Immature natural killer cell (primary cell): ENCODE measurements at places on chromosomes 12 and 14. TPM values are rescaled to one million over a fixed set of nuclear protein-coding genes. Genes with fewer than 3 reads are reported as not detected.
A peak's percentile ranks its signal among the peaks of the same experiment; 100 is the strongest.

The TEP1 gene
- 4.2 TPM for polyA plus RNA-seq

The APOF gene
- polyA plus RNA-seq: not detected

GRCh38 chr14:64722842-64723447 lies 18.7 kb downstream of the PLEKHG3 start:
- peaks cover 13% of the 10 kb centered on the region for H3K36me3 ChIP-seq
- peaks cover 16% of the 10 kb centered on the region for H3K27me3 ChIP-seq
- DNase-seq: peak; percentile 84
- peak overlapping the region; percentile 96 for H3K4me3 ChIP-seq

- peaks cover 2% of the 10 kb centered on the region for H3K27me3 ChIP-seq
- no peak for DNase-seq
- H3K4me3 ChIP-seq: no peak overlapping the region
- H3K36me3 ChIP-seq: peaks cover 25% of the 10 kb centered on the region
- H3K27ac ChIP-seq: no peak overlapping the region
These were observed 32.4 kb downstream of the SLC8B1 start for GRCh38 chr12:113302466-113302865.

The OR6C2 gene
- not detected for polyA plus RNA-seq

GRCh38 chr14:22497671-22498093 lies 91.3 kb downstream of the DAD1 start:
- peaks cover 30% of the 10 kb centered on the region for H3K36me3 ChIP-seq
- H3K27ac ChIP-seq: peak overlapping the region; percentile 93
- H3K4me3 ChIP-seq: no peak overlapping the region
- no peak for DNase-seq

DNA sequence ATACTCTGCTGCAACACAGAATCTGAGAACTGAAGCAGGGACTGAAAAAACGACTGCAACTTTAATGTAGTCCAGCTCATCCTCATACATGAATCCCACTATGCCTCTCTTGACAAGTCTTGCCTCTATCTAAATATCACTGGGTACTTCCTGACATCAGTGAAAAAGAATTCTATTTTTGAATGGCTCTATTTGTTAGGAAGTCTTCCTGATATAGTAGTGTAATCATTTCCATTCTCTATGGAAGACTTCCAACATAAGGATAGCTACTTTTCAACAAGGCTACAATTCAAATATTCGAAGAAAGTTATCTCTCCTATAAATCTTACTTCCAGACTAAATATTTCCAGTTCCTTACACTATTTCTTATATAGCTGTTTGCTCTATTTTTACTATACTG lies 167.5 kb downstream of the MDGA2 start:
- H3K27me3 ChIP-seq: no peaks in the 10 kb centered on the region
- no peak for DNase-seq
- no peaks in the 10 kb centered on the region for H3K36me3 ChIP-seq
- no peak overlapping the region for H3K27ac ChIP-seq

The RFX4 gene
- polyA plus RNA-seq: not detected

The KRT8 gene
- polyA plus RNA-seq: not detected

- no peak for DNase-seq
- H3K36me3 ChIP-seq: no peaks in the 10 kb centered on the region
- H3K4me1 ChIP-seq: no peaks in the 10 kb centered on the region
- no peak overlapping the region for H3K27ac ChIP-seq
- H3K4me3 ChIP-seq: no peak overlapping the region
These were observed 65.1 kb downstream of the SINHCAF start for GRCh38 chr12:31260840-31261239.

GRCh38 chr12:63931703-63932102 lies 87.2 kb downstream of the SRGAP1 start:
- DNase-seq: no peak
- no peaks in the 10 kb centered on the region for H3K36me3 ChIP-seq
- H3K27me3 ChIP-seq: peaks cover under 1% of the 10 kb centered on the region
- H3K27ac ChIP-seq: no peak overlapping the region

The IQSEC3 gene
- polyA plus RNA-seq: not detected

The GPRC5D gene
- not detected for polyA plus RNA-seq

DNA sequence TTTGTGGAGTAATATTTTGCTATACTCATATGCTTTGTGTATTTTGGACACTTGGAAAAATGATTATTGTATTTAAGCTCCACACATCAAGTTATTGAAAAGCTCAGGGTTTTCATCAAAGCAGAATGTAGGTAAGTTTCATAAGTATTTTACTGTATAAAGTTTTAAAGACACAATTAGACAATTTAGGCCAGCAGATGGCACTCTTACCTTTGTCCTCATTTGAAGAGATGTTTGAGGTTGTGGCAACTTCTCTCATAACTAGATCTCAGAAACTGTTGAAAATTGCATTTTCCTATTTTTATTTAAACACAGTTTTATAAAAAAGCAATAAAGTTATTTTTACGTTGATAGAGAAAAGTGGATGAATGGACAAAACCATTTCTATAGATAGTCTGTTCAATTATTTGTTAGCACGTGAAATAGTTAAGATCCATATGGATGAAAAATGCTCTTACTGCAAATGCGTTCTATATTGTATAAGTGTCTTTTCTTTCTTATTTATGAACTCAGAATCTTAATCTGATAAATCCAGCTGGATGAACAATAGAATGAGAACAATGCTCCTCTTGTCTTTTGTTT lies 300.0 kb downstream of the AEBP2 start:
- H3K36me3 ChIP-seq: no peaks in the 10 kb centered on the region
- no peak overlapping the region for H3K27ac ChIP-seq
- DNase-seq: peak; percentile 13
- peaks cover 3% of the 10 kb centered on the region for H3K27me3 ChIP-seq
- H3K4me3 ChIP-seq: no peak overlapping the region
- no peaks in the 10 kb centered on the region for H3K4me1 ChIP-seq

DNA sequence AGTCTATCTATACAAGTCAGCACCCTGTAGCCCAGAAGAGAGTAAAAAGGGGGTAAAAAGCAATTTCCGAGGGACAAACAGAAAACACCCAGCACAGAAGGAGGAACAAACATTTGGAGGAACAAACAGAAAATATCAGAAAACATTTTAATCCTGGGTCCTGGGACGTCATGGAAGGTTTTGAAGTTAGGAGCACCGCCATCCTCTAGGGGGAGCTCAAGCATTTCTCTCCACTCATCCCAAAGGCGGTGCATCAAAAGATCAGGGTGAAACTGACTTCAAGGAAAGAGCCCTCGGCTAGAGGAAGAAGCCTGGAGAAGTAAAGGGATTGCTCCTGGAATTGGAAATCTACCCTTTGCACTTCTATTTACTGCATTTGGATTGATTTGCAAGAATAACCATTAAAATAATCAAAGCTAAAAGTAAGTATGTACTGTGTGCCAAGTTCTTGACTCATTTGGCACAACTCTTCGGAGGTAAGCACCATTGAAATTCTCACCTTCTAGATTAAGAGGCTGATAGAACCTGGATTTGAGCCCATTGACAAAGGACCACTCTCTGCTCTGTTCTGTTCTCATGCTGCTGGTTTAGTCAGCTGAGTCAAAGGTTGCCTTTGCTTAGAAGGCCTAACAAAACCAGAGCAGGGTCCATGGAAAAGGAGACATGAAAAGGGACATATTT lies 17.2 kb upstream of the POC1B start:
- H3K36me3 ChIP-seq: no peaks in the 10 kb centered on the region
- DNase-seq: peak; percentile 59
- H3K4me1 ChIP-seq: peaks cover 17% of the 10 kb centered on the region
- no peak overlapping the region for H3K27ac ChIP-seq

- H3K27me3 ChIP-seq: peaks cover 3% of the 10 kb centered on the region
- no peak overlapping the region for H3K4me3 ChIP-seq
- H3K27ac ChIP-seq: no peak overlapping the region
- H3K36me3 ChIP-seq: no peaks in the 10 kb centered on the region
These were observed 194.9 kb downstream of the PAH start for GRCh38 chr12:102722147-102722546.

- H3K27ac ChIP-seq: no peak overlapping the region
- H3K4me1 ChIP-seq: peaks cover 12% of the 10 kb centered on the region
- peaks cover 3% of the 10 kb centered on the region for H3K36me3 ChIP-seq
- no peak for DNase-seq
- peaks cover 7% of the 10 kb centered on the region for H3K27me3 ChIP-seq
These were observed 355.5 kb downstream of the SNAPC1 start for GRCh38 chr14:62117751-62118105.

The GARIN6 gene
- polyA plus RNA-seq: not detected

The NPFF gene
- not detected for polyA plus RNA-seq

The PLCZ1 gene
- not detected for polyA plus RNA-seq

- H3K4me3 ChIP-seq: peak overlapping the region; percentile 64
- peaks cover 23% of the 10 kb centered on the region for H3K36me3 ChIP-seq
- peaks cover 79% of the 10 kb centered on the region for H3K4me1 ChIP-seq
- peak overlapping the region; percentile 98 for H3K27ac ChIP-seq
- peak; percentile 31 for DNase-seq
These were observed 60.8 kb downstream of the NDUFA12 start for GRCh38 chr12:94942663-94943062.

DNA sequence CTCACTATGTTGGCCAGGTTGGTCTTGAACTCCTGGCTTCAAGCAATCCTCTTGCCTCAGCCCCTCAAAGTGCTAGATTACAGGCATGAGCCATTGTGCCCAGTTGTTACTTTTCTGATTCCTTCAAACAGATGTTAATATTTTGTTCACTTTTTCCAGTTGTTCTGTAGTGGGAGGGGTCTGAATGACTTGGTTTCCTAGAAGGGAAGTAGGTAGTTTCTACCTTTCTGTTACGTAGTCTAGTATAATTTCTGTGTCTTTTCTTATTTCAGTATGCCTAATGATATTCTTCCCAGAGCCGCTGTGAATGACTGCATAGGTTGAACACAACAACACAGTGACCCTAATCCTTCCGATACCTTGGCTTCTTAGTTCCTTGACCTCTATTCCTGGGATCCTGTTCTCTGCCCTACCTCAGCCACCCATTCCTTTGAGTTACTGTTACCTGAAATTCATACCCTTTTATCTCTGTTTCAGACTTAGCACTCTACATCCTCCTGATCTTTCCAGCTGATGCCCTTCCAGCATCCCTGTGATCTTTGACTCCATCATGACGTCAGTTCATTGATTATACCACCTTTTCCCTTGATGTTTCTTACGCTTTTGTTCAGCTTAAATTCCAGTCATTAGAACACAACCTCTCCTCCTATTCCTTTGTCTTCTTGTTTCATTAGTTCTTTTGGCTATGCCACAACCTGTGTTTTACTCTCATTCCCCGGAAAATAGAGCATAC lies 33.3 kb downstream of the RCOR1 start:
- no peak overlapping the region for H3K4me3 ChIP-seq
- H3K27ac ChIP-seq: no peak overlapping the region
- no peaks in the 10 kb centered on the region for H3K36me3 ChIP-seq
- H3K27me3 ChIP-seq: peaks cover under 1% of the 10 kb centered on the region

The TGM1 gene
- polyA plus RNA-seq: not detected

DNA sequence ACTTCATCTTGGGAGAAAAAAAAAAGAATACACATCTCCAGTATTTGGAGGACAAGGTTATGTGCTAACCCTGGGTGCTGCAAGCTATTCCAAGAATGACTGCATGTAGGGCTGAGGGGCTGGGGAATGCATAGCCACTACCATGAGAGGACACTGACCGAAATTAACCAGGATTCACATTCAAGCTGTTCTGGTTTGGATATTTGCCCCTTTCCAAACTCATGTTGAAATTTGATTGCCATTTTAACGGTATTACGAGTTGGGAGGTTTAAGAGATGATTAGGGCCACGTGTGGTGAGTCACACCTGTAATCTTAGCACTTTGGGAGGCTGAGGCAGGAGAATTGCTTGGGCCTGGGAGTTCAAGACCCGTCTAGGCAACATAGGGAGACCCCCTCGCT lies 18.5 kb upstream of the MARK3 start:
- H3K4me3 ChIP-seq: no peak overlapping the region
- H3K27ac ChIP-seq: no peak overlapping the region
- H3K36me3 ChIP-seq: peaks cover 11% of the 10 kb centered on the region
- no peak for DNase-seq

DNA sequence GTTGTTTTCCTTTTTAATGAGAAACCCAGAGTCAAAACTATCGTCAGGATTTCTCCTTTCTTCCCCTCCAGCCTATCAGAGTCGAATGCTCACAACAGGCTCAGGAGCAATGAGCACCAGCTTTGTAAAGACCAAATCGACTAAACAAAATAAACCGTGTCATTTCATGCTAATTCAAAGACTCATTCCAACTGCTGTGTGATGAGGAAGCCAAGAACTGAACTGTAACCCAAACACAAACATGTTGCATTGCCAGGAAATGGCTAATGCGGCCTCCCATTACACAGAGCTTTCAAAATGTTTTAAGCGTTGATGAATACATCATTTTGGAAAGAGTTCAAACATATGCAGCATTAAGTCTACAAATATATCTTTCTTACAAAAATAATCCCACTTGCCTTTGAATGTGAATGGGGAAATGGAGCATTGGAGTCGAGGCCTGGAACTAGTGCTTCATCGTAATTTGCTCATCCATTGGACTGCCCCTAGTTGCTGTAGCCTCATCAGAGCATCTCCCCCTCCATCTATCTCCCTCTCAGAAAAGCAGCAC lies 349.5 kb downstream of the GXYLT1 start:
- H3K36me3 ChIP-seq: no peaks in the 10 kb centered on the region
- no peak overlapping the region for H3K27ac ChIP-seq
- no peak overlapping the region for H3K4me3 ChIP-seq
- H3K27me3 ChIP-seq: no peaks in the 10 kb centered on the region
